Urothelium cell line (cell line): ENCODE measurements at places on chromosomes 7 and 10.

DNA sequence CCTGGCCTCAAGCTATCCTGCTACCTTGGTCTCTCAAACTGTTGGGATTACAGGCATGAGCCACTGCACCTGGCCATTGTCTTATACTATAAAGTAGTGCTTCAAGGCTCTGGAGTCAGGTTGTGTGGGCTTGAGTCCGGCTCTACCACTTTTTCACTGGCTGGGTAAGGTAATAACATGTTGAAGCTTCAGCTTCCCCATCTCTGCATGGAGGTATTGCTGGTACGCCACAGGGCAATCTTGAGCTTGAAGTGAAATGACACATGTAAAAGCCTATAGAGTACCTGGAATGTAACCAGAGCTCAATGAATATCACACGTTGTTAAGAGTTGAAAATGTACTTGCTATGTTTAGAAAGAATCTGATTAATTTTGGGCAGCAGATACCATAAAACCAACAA, 120.8 kb downstream of the POU6F2 start:
- DNase-seq, result no peak

- no peak for DNase-seq
These were observed 72.8 kb downstream of the ALOX5 start for GRCh38 chr10:45446858-45447257.

DNA sequence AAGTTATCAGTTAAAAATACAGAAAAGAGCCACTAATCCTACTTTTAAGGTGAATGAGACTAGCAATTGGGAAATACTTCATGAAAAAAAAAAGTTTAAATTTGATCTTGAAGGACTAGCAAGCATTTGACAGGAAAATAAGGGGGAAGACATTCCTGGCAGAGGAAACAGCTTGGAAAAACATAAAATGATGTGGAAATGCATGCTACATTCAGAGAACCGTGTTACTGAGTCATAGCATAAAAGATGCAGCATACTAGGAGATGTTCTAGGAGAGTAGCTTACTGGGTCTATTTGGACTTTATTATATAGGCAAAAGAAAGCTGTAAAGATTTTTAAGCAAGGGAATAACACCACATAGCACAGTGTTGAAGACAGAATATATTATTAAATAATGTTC, 108.6 kb upstream of the COL1A2 start:
- no peak for DNase-seq

GRCh38 chr10:72037811-72038210, 50.5 kb downstream of the SPOCK2 start:
- DNase-seq, result no peak

DNA sequence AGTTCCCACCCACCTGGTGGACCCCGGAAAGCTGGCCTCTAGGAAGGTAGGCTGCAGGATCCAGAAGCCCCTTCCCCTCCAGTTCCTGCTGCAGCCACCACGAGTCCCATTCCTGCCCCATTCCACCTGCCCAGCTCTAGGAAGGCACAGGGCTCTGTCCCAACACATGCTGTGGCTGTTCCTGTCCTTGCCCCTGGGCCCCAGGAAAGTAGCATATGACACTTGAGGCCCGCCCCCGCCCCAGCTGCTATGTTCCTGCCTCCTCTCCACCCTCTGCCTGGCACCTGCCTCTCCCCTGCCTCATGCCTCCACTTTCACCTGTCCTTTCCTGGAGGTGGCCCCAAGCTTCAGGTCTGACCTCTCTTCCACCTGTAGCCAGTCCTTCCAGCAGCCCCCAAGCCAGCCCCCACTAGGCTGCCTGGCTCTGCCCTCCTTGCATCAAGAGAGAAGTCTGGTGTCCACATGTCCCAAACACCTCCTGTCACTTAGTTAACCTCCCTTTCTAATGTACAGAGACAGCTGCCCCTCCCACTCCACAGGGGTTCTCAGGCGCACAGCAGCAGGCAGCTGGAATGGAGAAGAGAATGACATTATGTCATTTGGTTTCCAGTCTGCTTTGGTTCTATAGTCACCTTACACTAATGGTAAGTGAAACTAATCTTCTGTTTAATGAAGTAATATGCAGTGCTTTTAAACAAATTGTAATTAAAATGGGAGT, 22.7 kb downstream of the YKT6 start:
- DNase-seq, result no peak

DNA sequence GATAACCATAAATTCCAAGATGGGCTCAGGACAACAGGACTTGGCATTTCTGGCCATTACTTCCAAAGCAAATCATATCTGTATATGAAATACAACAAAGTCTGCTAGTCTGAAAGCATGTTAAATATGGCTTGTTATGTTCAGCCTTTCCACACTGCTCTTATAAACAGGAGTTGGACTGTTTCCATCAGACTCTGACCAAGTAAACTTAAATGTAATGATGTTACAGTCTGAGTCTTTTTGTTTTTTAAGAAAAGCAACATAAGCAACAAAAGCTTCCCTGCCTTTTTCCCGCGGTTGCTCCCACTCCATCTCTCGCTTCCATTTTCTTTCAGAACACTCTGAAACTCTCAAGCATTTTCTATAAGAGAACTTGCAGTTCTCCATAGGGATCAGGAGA, 8.1 kb upstream of the CDCA7L start:
- no peak for DNase-seq

GRCh38 chr10:99685597-99685967, 26.3 kb downstream of the ENTPD7 start:
- no peak for DNase-seq

DNA sequence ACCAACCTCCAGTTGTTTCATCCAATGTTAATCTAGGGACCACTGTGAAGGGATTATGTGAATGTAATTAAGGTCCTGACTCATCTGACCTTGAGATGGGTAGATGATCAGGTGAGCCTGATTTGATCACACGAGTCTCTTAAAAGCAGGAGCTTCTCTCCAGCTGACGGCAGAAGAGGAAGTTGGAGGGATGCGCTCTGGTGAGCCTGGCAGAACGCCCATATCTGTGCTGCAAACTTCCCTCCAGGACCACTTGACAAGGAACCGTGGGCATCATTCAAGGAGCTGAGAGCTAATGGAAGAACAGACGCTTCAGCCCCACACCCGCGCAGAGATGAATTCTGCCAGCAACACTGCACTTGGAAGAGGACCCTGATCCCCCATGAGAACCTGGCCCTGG, 642.4 kb downstream of the TNS3 start:
- DNase-seq, result no peak

DNA sequence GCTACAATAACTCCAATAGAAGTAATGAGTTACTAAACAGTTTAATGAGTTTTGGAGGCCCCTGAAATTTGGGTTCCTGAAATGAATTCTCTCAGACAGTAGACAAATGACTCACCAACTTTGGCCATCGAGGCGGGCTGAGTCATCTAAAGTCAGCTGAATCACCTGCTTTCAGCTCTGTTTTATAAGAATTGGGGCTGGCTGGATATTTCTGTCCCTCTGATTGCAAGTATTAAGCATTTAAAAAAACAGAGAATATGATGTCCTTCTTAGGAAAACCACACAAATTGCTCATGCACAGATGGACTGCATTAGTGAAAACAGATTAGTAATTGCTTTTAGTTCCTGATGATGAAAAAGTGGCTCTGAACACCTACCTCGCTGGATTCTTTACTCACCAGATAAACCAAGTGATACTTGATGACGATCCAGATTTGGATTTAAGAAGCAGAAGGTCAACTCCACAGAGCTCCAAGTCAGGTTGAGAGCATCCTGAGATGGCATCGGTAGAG, 59.1 kb downstream of the ZNF365 start:
- DNase-seq, result peak; percentile 91

GRCh38 chr10:118698421-118698820, 56.3 kb downstream of the CACUL1 start:
- peak; percentile 69 for DNase-seq

GRCh38 chr7:93092757-93093370, 24.9 kb downstream of the SAMD9 start:
- no peak for DNase-seq

GRCh38 chr10:71765906-71766716, 7.2 kb downstream of the VSIR start:
- no peak for DNase-seq

DNA sequence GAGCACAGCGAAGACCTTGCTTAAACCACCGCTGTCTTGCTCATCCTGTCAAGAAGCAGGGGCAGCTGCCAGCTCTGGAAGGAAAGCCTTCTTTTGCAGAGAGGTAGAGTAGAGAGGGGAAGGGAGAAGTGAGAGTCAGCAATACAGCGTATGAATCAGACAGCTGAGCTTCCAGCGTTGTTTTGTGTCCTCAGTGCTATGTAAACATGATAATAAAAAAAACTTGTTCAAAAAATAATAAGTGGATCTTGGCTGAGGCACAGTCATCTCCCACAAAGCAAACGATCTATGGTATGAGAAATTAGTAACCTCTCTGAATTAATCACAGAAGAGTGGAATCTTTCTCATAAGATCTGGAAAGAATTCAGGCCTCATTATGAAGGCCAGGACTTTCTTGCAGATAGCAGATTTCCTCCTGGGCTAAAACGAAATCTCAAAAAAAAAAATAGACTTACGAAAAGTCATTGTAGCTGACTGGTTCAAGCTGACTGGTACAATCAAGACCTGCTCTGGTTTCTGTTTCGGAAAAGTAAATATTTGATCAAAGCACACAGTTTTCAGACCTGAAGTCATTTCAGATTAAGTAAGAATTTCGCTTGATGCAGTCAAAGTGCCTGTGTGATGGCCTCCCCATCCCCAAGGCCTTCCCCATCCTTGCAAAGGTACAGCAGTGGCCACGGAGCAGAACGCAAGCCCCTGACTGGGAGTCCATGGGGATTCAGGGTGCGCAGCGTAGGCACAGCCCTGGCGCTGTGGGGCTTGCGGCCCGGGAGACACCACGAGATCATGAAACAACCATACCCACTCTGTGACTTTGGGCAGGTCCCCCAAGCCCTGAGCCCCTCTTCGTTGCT, 29.4 kb downstream of the CHST15 start:
- peak; percentile 30 for DNase-seq

- no peak for DNase-seq
These were observed 9.1 kb upstream of the DENND2A start for GRCh38 chr7:140649556-140650205.

DNA sequence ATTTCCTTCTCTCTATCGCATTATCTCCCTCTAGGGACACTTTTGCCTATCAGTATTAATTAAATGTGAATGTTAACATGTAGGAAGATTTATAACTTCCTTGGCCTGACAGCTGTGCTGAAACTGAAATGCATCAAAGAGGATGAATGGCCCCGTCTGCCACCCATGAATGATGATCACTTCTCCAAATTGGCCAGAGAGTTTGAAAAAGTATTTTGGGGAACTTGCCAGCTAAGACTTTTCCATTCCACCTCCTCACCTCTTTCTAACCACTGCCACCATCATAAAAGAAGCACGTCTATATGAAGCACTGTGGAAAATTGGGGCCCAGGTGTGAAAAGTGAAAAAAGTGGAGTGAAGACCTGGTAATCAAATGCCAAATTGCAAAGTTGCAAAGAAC, 25.4 kb upstream of the ST8SIA6 start:
- DNase-seq, result no peak

- DNase-seq, result peak; percentile 38
These were observed 21.6 kb upstream of the GIMAP8 start for GRCh38 chr7:150428671-150429451.

GRCh38 chr10:21746118-21746517, 212.1 kb downstream of the MLLT10 start:
- DNase-seq, result no peak

GRCh38 chr7:77944183-77945182, 145.9 kb downstream of the PHTF2 start:
- DNase-seq, result no peak

DNA sequence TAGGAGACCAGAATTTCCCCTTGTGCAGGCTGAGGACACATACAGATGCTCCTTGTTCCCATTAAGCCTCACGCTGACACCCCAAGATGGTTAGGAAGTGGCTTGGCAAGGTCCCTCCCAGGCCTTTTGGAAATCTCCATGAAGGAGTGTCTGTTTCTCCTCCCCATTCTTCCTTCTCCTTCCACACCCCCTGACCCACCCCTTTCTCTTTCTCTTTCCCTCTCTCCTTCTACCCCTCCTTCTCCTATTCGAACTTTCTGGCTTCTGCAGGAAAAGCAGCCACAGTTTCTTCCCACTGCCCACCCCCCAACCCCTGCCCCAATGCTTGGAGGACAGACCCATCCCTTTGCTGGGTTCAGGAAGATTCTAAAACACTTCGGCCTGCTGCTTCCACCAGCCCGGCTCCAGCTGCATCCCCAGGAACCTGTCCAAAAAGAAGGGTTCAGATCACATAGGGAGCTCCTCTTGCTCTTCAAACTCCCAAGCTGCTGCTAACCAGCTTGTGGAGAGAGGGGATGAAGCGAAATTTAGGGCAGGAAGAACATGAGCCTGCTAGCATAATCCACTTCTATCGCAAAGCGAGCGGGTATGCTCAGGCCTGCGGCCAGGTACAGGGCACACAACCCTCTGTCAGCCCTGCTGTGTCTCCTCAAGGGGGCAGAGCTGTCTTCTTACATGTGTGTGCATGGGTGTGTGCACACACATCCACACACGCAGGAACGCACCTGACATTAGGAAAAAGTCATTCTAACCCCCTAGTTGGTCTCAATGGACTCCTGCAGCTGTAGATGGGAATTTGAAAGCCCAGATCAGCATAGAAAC, 80.4 kb downstream of the PPP1R3C start:
- DNase-seq, result no peak

GRCh38 chr10:33704214-33704830, 369.9 kb upstream of the NRP1 start:
- no peak for DNase-seq

GRCh38 chr10:34816501-34817002, 1.5 kb upstream of the PARD3 start:
- DNase-seq, result no peak

DNA sequence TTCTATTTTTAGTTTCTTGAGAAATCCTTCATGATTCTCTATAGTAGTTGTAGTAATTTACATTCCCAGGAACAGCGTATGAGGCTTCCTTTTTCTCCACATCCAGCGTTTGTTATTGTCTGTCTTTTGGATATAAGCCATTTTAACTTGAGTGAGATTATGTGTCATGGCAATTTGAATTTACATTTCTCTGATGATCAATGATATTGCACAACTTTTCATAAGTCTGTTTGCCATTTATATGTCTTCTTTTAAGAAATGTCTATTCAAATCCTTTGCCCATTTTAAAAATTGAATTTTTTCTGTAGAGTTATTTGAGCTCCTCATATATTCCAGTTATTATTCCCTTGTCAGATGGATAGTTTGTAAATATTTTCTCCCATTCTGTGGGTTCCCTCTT, 285.1 kb downstream of the REEP3 start:
- no peak for DNase-seq
